ENCODE measurements at places on chromosomes 6 and 20.

DNA sequence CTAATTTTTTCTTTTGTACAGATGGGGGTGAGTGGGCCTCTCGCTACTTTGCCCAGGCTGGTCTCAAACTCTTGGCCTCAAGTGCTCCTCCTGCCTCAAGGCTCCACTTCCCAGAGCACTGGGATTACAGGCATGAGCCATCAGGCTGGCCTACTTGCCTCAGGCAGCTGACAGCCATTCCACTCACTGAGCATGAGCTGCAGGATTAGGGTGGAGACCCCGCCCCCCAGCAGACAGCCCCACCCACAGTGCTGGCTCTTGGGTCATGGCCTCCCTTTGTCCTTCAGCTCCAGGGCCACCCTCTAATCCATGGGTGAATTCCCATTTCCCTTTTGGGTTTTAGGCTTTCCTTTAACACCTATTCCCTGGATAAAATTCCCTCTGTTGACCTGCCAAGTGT lies 82.1 kb downstream of the BFSP1 start:
- no peak for DNase-seq

DNA sequence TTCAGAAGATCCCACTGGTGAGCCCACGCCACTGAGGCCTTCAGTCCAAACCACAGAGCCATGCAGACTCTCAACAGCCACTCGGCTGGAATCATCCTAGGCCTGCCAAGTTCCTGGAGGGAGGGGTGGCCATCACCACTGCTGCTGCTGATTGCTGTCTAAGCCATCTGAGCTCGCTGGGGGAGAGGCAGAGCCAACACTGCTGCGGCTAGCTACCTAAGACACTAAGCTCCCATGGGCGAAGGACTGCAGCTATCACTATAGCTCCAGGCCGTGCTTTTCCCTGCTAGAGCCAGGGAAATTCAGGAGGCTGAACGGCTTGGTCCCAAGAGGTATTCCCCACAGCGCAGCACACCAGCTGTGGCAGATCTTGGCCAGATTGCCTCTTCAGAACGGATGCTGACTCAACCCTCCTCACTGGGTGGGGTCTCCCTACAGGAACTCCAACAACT lies 73.6 kb downstream of the TBC1D32 start:
- DNase-seq = no peak

- DNase-seq = no peak
Measured at GRCh38 chr6:38150021-38150420, 330.5 kb downstream of the ZFAND3 start.

DNA sequence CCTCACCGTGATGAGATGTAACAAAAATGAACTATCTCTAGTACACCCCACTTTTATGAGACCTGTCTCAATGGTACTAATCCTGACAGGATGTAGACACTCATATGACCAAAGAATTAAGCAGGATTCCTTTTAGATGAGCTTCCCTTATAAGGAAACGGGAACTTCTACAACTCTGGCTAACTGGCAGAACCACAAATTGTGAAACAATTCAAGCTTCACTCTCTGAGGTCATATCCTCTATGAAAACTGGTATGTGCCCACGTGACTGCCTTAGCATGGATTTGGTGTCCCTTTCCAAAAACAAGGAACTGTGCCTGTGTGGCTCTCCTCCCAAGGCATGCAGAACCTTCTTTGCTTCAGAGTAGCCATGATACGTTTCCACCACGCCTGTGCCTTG lies 14.1 kb upstream of the CPNE5 start:
- DNase-seq = no peak

GRCh38 chr20:18288749-18289267 lies 481 bp downstream of the ZNF133 start:
- DNase-seq = no peak

DNA sequence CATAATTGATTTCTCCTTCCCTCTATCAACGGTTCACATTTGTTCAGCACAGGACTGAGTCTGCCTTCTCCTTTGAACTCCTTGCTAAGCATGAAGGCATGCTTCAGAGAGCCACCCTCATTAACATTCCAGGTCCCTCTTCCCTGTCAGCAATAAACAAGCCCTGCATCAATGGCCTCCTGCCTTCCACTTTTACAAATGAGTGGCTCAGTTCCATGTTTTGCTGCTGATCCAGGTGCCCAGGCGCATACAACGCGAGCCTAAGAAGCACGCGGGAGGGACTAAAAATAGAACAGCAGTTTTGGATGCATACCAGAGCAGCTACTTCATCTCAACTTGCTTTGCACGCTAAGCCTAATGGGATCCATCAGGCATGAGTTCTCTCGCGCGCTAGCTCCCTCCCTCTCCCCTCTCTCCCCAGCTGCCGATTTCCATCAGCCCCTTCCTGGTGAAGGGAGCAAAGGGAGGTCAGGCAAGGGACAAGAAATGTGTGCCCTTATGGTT lies 53.4 kb downstream of the TRAF3IP2 start:
- DNase-seq = no peak

DNA sequence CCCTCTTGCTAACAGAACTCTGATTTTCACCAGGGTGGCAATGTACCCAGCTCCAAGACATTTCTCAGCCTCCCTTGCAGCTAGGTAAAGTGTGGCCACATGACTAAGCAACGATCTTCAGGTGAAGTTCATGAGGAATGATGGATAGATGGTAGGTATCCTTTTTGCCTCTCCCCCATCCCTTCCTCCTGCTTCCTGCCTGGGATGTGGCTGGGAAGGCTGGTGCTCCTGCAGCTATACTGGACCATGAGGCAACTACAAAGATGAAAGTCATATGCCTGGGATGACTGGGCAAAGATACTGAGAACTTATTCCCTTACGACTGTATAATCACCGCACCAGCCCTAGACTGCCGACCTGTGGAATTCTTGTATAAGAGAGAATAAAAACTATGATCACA lies 13.4 kb downstream of the ZNF335 start:
- DNase-seq = no peak

DNA sequence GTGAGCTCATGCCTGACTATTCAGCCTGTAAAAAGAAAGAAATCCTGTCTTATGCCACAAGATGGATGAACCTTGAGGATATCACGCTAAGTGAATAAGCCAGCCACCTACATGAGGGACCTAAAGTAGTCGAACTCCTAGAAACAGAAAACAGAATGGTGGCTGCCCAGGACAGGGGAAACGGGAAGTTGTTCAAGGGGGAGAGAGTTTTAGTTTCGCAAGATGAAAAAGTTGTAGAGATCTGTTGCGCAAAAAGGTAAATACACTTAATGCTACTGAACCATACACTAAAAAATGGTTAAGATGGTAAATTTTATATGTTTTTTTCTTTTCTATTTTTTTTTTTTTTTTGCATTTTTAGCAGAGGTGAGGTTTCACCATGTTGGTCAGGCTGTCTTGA lies 74.1 kb upstream of the RALY start:
- no peak for DNase-seq

Measured in stimulated activated CD4-positive, alpha-beta T cell treated with anti-CD3 and anti-CD28 coated beads, TNF-alpha, amount 100 ng/mL, for 4 hours (primary cell).